Adipocyte (in vitro differentiated cells): ENCODE measurements at places on chromosomes 3 and 15.
A peak's percentile ranks its signal among the peaks of the same experiment; 100 is the strongest.

- DNase-seq = no peak
Observed at GRCh38 chr3:19455546-19455945, 307.2 kb downstream of the KCNH8 start.

GRCh38 chr3:42762046-42762724 is 10.9 kb downstream of the CCDC13 start:
- DNase-seq = peak; percentile 53

- peak; percentile 82 for DNase-seq
Observed at GRCh38 chr3:104273046-104273649, 1093.6 kb upstream of the ALCAM start.

DNA sequence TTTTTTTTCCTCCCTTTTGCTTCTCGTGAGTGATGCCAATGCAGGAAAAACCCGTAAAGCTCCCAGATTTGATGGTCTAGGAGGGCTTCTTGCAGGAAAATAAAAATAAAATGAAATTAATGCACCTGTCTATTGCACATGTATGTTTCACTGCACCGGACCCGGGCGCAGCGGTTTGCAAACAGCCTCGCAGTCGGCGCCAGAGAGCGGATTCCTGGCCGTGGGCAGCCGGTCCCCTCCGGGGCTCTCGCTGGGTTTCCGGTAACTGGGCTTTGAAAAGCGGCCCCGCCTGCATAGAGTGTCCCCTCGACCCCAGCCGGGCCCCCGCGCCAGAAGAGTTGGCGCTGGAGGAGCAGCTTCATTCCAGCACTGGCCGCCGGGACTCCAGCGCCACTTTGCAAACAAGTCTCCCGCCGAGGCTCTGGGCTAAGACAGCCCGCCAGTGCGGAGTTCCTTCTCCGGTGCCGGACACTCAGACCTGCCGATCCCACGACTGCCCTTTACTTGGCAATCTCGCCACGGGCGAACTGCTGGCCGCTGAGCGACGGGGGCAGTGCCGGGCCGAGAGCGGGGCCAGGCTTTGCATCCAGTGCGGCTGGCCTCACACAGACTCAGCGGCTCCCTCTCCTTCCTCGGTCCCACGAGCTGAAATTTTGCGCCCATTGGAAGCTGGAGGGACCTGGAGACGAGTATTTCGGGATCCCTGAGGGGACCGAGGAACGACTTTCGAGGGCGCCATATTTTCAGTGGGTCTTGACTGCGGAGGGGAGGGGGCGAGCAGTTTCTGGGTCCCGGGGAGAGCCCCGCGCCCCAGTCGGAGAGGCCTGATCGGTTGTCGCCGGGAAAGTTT is 225.9 kb upstream of the C2CD4B start:
- peak; percentile 71 for DNase-seq

DNA sequence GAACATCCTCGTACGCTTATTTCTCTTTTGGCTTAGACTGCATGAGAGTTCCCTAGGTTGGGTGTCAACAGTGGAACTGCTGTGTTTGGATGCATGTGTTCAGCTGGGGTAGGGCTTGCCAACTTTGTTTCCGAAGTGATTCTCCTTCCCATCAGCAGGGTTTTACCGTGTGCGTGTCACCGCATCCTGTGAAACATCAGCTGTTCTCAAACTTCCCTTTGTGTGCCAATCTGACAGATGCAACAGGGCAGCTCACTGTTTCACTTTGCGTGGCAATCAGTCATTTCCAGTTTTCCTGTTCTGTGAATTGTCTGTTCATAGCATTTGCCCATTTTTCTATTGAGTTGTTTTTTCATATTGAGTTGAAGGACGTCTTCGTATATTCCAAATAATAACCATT is 218.8 kb downstream of the VPS13C start:
- no peak for DNase-seq

GRCh38 chr3:57252404-57252803 is 24.9 kb downstream of the APPL1 start:
- DNase-seq = peak; percentile 13

DNA sequence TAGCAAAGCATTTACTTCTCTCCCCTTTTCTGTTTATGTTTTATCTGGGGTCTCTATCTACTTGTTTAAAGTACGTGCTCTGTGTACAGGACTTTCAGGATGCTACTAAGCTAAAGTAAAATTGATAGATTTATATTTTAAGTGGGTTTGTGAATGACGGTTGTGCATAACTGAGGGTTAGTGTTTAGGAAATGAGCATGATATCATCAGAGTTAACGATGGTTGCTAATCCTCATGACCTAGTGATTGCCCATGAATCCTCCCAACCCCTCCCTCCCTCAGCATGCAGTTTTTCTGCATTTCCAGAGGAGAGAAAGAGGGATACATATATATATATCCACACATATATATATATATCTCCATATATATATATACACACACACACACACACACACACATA is 957.2 kb downstream of the TUSC7 start:
- no peak for DNase-seq

DNA sequence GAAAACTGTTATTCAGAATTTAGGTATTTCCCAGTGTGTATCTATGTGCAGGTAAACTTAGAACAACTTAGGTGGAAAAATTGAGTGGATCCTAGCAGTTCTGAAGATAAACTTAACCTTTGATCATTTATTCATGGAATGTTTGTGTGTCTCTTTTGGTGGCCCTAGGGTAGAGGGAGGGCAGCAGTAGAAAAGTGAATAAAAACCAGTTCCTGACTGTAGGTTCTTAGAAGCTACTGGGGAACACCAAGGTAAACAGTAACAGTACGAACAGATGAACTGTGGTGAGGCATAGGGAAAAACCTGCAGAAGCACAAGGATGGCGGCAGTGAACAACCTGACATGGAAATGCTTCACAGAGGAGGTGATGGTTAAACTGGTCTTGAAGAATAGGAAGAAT is 2.5 kb downstream of the SNRK start:
- DNase-seq = peak; percentile 4

GRCh38 chr3:58526515-58526957 is 10.5 kb downstream of the ACOX2 start:
- peak; percentile 83 for DNase-seq

- no peak for DNase-seq
Observed at GRCh38 chr3:173761161-173761560, 363.6 kb downstream of the NLGN1 start.

DNA sequence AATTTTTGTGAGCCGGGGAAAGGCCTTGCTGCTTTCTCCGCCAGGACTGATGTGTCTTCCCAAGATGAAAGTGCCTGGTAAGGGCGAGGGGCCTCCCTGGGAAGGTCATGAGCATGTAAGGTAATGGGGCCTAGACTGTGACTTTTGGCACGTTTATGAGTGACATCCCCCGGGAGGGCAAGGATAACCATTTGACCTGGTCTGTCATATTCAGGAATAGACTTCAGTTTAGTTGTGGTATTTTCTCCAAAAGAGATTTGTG is 631 bp upstream of the CNBP start:
- peak; percentile 54 for DNase-seq

GRCh38 chr3:173529062-173529711 is 131.6 kb downstream of the NLGN1 start:
- no peak for DNase-seq

GRCh38 chr15:42194513-42194912 is 13.6 kb downstream of the VPS39 start:
- DNase-seq = peak; percentile 76

GRCh38 chr15:93072411-93073394 is 16.3 kb downstream of the RGMA start:
- DNase-seq = peak; percentile 96

- DNase-seq = peak; percentile 61
Observed at GRCh38 chr3:187567661-187568121, 102.5 kb downstream of the SST start.

- no peak for DNase-seq
Observed at GRCh38 chr15:59380902-59381610, 8.4 kb upstream of the MYO1E start.
